Activated CD8-positive, alpha-beta T cell treated with anti-CD3 and anti-CD28 coated beads for 36 hours (primary cell): ENCODE measurements at places on chromosomes 11 and 22. TPM values are rescaled to one million over a fixed set of nuclear protein-coding genes. Genes with fewer than 3 reads are reported as not detected.

- peaks cover 31% of the 10 kb centered on the region for H3K4me1 ChIP-seq
- no peak for DNase-seq
- peaks cover 13% of the 10 kb centered on the region for H3K27me3 ChIP-seq
- H3K27ac ChIP-seq = no peak overlapping the region
- H3K4me3 ChIP-seq = no peak overlapping the region
- no peaks in the 10 kb centered on the region for H3K36me3 ChIP-seq
Observed at GRCh38 chr11:43866520-43866919, 14.1 kb upstream of the ALKBH3 start.

Gene TREH
- not detected for total RNA-seq

GRCh38 chr11:70517988-70518907 is 119.9 kb downstream of the CTTN start:
- H3K4me3 ChIP-seq = no peak overlapping the region
- H3K36me3 ChIP-seq = no peaks in the 10 kb centered on the region
- no peak for DNase-seq
- H3K27me3 ChIP-seq = peaks cover 24% of the 10 kb centered on the region
- H3K27ac ChIP-seq = no peak overlapping the region
- no peaks in the 10 kb centered on the region for H3K4me1 ChIP-seq

DNA sequence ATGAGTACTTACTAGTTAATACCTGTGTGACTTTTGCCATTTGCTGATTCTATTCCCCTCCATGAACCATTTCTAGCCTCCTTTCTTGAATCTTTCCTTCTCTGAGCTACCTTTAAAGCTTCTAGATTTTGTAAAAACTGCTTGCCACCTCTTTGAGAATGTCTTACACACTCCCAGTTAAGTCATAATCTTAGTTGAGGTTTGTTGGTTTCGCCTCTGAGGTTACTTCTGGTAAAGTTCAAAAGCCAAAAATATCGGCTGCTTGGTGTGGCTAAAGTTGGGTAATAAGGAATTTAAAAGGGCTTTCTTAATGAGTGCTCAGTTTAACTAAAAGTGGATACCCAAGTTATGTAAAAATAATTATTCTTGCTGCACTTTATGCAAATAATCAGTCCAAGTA is 10.4 kb upstream of the GLYAT start:
- no peak for DNase-seq
- H3K27me3 ChIP-seq = no peaks in the 10 kb centered on the region
- peaks cover 3% of the 10 kb centered on the region for H3K36me3 ChIP-seq
- H3K4me3 ChIP-seq = no peak overlapping the region
- peaks cover 5% of the 10 kb centered on the region for H3K4me1 ChIP-seq

Gene UQCR10
- 92.4 TPM for total RNA-seq

DNA sequence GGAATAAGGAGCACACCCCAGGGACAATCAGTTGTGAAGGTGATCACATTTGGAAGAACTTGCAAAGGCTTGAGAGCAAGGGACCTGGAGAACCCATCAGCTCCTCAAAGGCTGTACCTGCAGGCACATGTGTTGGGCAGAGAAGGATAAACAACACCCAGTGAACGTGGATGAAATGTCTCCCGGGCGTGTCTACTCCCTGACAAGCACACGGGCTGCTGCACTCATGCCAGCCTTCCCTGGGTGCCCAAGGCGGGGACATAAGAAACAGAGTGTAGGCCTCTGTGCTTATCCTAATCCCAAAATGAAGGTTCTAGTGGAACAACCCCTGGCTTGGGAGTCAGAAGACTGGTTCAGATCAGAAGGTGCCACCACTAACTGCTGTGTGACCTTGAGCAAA is 46.7 kb downstream of the DSCAML1 start:
- no peaks in the 10 kb centered on the region for H3K36me3 ChIP-seq
- H3K4me3 ChIP-seq = no peak overlapping the region
- no peak overlapping the region for H3K27ac ChIP-seq
- DNase-seq = no peak

DNA sequence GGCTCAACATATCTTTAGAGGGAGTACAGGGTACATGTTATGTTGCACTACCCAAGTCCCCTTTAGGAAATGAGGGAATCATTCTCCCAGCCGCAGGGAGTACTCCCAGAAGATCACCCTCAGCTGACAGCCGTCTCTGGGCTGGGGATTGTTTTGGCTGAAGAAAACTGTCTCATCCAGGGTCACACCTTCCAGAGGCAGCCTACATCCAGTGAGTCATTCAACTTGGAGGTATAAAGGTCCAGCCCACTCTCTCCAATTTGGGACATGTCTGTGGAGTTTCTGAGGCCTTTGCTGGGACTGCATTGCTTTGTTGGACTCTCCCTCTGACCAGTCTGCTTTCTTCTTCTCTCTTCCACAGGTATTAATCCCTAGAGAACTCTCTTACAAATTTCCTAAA is 42.1 kb downstream of the RASSF10 start:
- H3K36me3 ChIP-seq = no peaks in the 10 kb centered on the region
- peaks cover 3% of the 10 kb centered on the region for H3K4me1 ChIP-seq
- no peak for DNase-seq
- peaks cover 14% of the 10 kb centered on the region for H3K27me3 ChIP-seq
- H3K27ac ChIP-seq = no peak overlapping the region

DNA sequence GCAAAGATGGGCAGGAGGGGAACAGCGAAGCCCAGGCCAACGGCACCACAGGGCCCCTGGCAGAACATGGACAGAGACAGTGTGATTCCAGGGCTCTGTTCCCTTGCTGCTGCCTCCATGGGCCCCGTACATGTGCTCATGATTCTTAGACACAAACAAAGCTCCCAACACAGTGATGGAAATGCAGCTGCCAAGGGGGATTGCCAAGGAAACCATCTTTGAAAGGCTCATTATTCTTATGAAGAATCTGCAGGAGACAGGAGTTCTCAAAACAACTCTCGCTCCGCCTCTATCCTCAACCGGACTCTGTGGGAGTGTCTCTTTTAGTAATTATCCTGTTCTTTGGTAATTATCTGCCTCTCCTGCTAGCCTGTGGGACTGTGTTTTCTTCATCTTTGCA is 32.2 kb downstream of the SERPINH1 start:
- H3K4me3 ChIP-seq = no peak overlapping the region
- no peaks in the 10 kb centered on the region for H3K36me3 ChIP-seq
- H3K4me1 ChIP-seq = peaks cover 6% of the 10 kb centered on the region
- H3K27me3 ChIP-seq = no peaks in the 10 kb centered on the region
- no peak for DNase-seq

Gene MUC2
- total RNA-seq = not detected

DNA sequence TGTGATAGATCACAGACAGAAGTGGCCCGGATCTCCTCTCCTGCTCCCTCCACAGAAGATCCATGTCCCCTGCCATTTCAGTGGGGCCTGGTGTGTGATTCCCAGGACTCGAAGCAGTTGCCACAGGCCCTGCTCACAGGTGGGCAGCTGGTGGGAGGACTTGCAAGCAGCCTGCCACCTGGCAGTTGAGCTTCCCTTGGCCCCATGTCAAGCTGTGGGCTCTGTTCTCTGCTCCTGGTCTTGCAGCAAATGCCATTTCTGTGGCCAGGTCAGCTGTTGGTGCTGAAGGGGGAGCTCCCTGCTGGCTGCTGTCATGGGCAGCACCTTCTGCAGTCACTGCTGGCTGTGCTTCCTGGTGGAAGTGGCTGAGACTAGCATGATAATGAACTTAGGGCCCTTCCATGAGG is 59.1 kb upstream of the SLC22A12 start:
- H3K4me1 ChIP-seq = no peaks in the 10 kb centered on the region
- DNase-seq = no peak
- H3K36me3 ChIP-seq = no peaks in the 10 kb centered on the region

- H3K4me3 ChIP-seq = no peak overlapping the region
- no peaks in the 10 kb centered on the region for H3K36me3 ChIP-seq
- H3K27ac ChIP-seq = no peak overlapping the region
- no peaks in the 10 kb centered on the region for H3K27me3 ChIP-seq
- H3K4me1 ChIP-seq = peaks cover 4% of the 10 kb centered on the region
Observed at GRCh38 chr11:120219232-120219937, 8.6 kb downstream of the OAF start.

GRCh38 chr11:49303080-49303479 is 94.7 kb upstream of the FOLH1 start:
- no peak for DNase-seq
- H3K27me3 ChIP-seq = no peaks in the 10 kb centered on the region
- no peak overlapping the region for H3K4me3 ChIP-seq
- H3K4me1 ChIP-seq = no peaks in the 10 kb centered on the region
- H3K27ac ChIP-seq = no peak overlapping the region
- no peaks in the 10 kb centered on the region for H3K36me3 ChIP-seq

Gene TBX1
- total RNA-seq = not detected

Gene C11orf91
- not detected for total RNA-seq

- H3K27me3 ChIP-seq = no peaks in the 10 kb centered on the region
- no peak overlapping the region for H3K4me3 ChIP-seq
- no peaks in the 10 kb centered on the region for H3K4me1 ChIP-seq
- no peak for DNase-seq
Observed at GRCh38 chr11:129589190-129589860, 213.7 kb downstream of the BARX2 start.

DNA sequence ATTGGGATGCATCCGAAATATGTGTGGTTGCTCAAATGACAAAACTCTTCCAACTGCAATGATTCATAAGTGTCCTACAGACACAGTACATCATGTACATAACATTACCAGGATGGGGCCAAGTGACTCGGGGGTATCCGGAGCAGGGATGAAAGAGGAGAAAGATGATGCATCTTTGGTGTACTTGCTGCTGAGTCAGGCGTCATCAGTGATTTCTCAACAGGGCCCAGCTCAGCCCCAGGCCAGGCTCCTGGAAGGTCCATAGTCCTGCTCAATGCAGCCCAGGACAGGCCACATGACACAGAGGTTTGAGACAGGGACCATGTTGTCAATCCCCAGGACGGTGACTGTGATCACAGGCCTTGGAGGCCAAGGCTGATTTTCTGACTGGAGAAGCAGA is 59.3 kb downstream of the GGTLC2 start:
- no peaks in the 10 kb centered on the region for H3K4me1 ChIP-seq
- no peak overlapping the region for H3K4me3 ChIP-seq
- H3K27ac ChIP-seq = no peak overlapping the region
- no peak for DNase-seq
- no peaks in the 10 kb centered on the region for H3K36me3 ChIP-seq
- no peaks in the 10 kb centered on the region for H3K27me3 ChIP-seq

- H3K4me1 ChIP-seq = no peaks in the 10 kb centered on the region
- H3K27me3 ChIP-seq = no peaks in the 10 kb centered on the region
- no peak for DNase-seq
- H3K27ac ChIP-seq = no peak overlapping the region
Observed at GRCh38 chr22:46465793-46466192, 71.6 kb downstream of the CELSR1 start.

DNA sequence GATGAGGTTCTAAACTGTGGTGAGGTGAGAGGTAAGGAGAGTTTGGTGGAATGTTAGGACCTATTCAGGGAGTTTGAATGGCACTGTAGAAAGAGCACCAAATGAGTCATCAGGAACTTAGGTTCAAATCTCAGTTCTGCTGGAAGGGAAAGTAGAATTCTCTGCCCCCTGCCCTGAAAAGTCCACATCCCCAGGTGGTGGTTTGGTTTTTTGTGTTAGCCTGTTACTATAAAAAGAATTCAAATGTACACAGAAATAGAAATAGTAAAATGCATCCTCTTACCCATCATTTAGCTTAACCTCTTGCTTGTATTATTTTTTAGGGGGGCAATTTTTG is 20.2 kb downstream of the PPFIBP2 start:
- H3K27me3 ChIP-seq = peaks cover 2% of the 10 kb centered on the region
- no peak for DNase-seq
- peaks cover 4% of the 10 kb centered on the region for H3K36me3 ChIP-seq
- no peak overlapping the region for H3K27ac ChIP-seq

DNA sequence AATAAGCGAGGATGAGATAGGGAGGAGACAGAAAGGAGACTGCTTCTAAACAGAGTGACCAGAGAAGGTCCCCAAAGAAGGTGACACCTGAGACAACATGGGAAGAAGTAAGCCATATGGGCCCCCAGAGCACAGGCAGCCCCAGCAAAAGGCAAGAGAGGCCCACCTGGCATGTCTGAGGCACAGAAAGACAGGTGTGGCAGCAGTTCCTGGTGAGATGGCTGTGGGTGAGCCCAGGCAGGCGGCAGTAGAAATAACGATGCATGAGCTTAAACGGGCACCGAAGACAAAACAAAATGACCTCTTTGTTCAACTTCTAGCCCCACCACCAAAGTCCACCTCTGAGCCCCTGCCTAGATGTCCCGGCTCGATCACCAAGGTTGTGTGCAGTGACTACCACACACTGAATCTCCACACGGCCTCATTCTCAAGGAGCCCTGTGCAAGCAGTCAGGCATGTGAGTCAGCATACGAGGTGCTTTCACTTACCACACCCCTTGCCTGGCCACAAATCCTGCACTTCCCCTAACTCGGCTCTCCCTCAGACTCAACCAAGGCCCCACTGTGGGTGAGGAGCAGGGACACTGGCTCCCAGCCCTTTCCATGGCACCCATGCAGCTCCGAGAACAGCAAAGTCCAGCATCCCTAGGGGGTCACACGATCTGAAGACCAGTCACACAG is 77.6 kb downstream of the PACSIN2 start:
- no peaks in the 10 kb centered on the region for H3K36me3 ChIP-seq
- no peak overlapping the region for H3K27ac ChIP-seq
- H3K4me1 ChIP-seq = peaks cover 59% of the 10 kb centered on the region
- H3K27me3 ChIP-seq = no peaks in the 10 kb centered on the region

- no peak overlapping the region for H3K4me3 ChIP-seq
- H3K27ac ChIP-seq = no peak overlapping the region
- DNase-seq = no peak
- H3K36me3 ChIP-seq = peaks cover 16% of the 10 kb centered on the region
- H3K27me3 ChIP-seq = no peaks in the 10 kb centered on the region
- H3K4me1 ChIP-seq = no peaks in the 10 kb centered on the region
Observed at GRCh38 chr11:124988063-124988462, 34.1 kb downstream of the CCDC15 start.
